ENCODE measurements at places on chromosomes 1 and 21.

DNA sequence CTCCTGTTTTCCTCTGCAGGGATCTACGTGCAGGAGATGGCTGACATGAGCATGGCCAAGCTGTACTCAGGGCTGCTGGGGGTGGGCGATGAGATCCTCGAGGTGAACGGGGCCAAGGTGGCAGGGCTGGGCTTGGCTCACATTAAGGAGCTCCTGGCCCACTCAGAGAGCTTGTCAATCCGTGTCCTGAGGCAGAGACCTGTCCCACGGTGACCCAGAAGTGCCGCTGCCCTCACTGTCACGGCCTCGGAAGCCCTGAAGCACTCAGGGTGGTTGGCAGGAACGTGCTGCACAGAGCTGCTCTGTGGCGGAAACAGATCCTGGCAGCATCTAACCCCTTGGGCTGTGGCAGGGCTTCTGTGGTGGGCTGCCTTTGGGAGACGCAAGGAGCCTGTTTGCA lies 37.6 kb downstream of the KIAA1614 start:
- DNase-seq, result no peak

GRCh38 chr1:109628540-109629321 lies 9.1 kb downstream of the AMPD2 start:
- no peak for DNase-seq

DNA sequence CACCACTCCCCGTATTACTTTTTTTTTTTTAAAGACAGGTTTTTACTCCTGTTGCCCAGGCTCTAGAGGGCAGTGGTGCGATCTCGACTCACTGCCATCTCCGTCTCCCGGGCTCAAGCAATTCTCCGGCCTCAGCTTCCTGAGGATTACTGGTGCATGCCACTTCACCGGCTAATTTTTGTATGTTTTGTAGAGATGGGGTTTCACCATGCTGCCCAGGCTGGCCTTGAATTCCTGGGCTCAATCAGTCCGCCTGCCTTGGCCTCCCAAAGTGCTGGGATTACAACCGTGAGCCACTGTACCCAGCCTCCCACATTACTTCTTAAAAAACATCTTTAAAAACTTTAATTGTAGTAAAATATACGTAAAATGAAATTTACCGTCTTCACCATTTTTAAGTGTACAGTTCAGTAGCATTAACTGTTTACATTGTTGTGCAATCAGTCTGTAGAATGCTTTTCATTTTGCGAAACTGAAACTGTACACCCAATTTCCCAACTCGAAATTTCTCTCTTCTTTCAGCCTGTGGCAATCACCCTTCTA lies 77.0 kb downstream of the ZMYM4 start:
- DNase-seq, result peak; percentile 77

DNA sequence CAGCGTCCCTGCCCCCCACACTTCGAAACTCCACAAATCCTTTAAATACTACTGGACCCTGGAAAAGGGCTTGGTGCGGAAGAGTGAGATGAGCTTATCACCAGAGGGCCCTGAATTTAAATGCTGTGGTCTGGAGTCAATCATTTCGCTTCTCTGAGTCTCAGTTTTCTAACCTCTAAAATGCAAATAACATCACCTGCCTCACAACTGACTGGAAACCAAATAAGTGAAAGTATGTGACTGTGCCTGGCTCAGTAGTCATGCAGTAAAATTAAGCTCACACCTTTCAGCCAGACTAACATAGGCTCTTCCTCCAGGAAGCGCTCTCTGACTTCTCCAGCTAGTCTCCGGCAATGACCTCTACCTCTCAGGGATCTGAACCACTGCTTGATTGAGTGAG lies 4.2 kb downstream of the GJA4 start:
- DNase-seq, result no peak

DNA sequence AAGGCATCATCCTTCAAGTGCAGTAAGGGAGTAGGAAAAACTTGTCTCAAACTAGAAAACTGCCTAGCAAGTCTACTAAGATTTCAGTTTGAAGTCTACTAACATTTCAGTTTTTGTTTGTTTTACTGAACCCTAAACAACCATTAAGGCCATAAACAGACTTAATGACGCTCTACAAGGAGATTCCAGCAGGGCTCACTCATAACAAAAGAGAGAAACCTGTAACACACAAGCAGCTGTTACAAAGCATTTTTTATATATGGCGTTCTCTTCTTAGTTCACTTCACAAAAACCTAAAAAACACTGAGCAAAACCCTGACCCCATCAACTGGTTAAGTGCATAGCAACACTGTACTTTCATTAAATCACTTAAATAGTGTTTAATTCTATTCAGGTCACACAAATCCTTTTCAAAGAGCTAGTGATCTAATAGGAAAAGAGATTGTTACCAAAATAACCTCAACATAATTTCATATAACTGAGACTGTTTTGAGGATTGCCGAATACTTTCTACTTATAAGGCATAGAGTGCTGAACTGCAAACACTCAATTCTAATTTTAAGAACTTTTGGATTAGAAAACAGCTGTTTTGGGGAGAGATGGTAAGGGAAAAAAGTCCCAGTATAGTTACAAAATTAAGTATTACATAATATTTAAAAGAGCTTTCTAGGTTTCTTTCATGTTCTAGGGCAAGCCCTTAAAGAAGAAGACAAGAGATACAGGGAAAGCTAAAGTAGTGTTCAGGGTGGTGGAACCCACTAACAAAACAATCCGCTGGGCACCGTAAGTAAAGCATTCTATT lies 1.4 kb downstream of the B3GALNT2 start:
- DNase-seq, result no peak

DNA sequence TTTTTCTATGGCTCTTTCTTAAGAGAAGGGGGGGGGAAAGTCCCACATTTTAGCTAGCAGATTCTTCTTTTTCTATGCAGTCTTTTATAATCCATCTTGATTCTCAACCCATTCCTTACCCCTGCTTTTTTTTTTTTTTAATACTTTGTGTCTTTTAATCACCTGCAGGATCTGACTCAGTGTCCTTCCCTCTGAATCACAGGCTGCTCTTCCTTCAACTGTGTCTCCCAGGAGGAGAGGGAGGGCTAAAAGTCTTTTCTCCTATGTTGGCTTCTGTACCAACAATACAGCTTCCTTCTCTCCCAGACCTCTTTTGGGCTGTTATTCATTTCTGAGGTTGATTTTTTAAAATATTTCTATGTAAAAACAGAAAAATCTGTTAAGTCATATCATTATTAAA lies 686.2 kb downstream of the ADGRL2 start:
- no peak for DNase-seq

- DNase-seq, result no peak
Measured at GRCh38 chr1:232263452-232263851, 366.5 kb downstream of the SIPA1L2 start.

DNA sequence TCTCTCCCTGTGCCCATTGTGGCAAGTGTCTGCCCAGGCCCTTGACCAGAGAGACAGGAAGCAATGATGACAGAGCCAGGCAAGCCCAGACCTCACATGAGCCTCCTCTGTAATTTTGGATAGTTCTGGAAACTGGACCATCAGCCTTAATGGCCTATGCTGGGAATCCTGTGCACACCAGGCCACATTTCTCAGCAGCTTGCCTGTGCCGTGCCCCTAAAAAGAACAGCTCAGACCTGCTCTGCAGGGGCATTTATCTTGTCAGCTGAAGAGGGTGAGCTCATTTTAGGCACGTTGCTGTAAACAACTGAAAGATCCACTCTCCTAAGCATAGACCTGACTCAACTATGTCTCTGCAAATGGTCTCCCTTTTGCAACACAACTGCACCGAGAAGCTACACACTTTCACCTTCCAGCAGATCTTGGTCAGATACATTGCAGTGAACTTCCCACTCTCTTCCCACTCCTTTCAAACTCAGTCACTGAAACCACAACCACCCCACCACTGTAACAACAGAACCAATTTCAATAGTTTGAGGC lies 53.5 kb upstream of the BACH1 start:
- peak; percentile 35 for DNase-seq

DNA sequence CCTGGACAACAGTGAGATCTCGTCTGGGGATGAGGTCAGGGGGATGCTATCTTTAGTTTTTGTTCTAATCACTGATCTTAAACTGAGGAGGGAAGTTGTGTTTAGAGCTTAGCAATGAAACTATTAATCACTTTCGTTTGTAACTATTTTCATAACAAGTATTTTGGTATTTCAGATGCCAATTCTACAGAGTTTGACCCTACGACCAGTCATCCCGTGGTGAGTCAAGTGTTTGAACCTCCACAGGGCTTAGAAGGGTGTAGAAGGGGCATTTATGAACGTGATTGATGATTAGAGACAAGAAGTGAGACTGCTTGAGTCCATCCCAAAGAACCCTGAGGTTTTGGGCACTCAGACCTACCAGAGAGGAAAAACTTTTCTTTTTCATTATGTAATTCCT lies 15.6 kb downstream of the SLFNL1 start:
- DNase-seq, result no peak

- no peak for DNase-seq
Measured at GRCh38 chr1:93503816-93504215, 55.9 kb downstream of the FNBP1L start.

DNA sequence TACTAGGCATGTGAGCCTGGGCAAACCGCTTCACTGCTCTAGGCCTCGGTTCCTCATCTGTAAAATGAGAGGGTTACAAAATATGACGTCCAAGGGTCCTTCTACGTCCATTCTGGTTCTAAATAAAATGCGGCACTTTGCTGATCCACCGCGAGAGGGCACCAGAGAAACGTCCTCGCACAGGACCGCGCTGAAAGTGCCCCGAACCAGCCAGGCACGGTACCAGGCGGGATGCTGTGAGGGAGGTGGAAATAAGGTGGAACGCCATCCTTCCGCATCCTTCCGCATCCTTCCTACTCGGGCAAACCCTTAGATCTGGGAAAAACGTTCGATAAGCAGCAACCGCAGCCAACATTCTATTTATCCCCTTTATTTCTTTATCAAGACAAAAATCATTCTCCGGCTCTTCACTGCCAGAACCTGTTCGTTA lies 60.3 kb upstream of the KRTAP19-8 start:
- peak; percentile 75 for DNase-seq

DNA sequence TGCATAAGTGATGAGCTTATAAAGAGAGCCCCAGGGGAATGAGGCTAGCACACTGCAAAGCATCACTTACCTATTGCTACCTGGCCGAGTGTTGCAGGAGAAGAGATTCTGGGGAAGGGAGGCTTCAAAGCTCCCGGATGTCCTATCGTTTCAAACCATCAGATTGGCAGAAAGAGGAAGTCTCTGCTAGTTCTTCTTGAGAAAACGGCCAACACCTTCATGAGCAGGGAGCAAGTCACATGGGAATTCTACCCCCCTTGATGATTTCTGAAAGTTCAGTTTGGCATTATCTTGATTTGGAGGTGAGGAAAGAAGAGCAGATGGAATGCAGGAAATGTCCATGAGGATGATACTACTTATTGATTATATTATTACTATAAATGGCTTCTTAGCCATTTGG lies 16.2 kb downstream of the SYF2 start:
- peak; percentile 15 for DNase-seq

DNA sequence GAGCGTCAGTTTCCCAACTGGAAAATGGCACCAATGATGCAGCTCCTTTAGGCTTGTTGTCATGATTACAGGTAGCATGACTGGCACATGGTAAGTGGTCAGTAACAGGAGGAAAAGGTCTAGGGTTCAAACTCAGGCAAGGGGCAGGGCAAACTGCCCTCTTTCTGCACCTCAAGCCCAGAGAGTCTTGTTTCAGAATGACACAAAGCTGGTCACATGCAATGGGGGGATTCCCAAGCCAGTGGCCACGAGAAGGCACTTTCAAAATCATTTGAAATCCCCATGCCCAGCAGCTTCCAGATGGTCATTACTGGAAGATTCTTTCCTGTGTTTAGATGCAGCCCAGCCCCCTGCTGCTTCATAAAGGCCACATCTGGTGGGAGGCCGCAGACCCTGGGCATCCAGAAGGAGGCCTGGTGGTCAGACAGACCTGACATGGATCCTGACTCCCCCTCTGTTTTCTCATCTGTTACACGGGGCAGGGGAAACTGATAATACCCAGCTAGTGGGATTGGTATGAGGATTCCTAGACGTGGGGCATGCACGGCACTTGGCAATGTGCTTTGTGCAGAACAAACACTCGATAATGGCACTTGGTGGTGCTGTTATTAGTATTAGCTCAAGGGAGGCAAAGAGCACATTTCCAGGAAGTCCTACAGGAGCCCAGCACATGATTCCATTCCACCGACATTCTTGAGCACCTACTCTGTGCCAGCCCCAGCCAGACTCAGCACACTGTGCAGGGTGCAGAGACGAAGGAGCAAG lies 6.9 kb upstream of the PLA2G2D start:
- DNase-seq, result no peak

- no peak for DNase-seq
Measured at GRCh38 chr1:227792216-227793078, 23.0 kb upstream of the PRSS38 start.

GRCh38 chr1:77846966-77847365 lies 41.5 kb upstream of the NEXN start:
- DNase-seq, result no peak

DNA sequence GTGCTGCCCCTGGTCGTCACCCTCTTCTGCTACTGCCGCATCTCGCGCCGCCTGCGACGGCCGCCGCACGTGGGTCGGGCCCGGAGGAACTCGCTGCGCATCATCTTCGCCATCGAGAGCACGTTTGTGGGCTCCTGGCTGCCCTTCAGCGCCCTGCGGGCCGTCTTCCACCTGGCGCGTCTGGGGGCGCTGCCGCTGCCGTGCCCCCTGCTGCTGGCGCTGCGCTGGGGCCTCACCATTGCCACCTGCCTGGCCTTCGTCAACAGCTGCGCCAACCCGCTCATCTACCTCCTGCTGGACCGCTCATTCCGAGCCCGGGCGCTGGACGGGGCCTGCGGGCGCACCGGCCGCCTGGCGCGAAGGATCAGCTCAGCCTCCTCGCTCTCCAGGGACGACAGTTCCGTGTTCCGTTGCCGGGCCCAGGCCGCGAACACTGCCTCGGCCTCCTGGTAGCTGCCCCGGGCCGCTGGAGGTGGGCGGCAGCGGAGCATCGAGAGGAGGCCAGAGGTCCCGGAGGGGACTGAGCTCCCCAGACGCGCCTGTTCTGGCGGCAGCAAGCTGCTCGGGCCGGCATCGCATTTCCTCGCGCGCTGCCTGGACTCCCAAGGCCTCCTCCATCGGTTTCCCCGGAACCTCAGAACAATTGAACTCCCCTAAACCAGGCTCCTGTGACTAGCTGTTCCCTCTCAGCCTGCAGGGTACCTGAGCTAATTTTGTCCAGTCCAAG lies 1.1 kb downstream of the GPR25 start:
- no peak for DNase-seq

DNA sequence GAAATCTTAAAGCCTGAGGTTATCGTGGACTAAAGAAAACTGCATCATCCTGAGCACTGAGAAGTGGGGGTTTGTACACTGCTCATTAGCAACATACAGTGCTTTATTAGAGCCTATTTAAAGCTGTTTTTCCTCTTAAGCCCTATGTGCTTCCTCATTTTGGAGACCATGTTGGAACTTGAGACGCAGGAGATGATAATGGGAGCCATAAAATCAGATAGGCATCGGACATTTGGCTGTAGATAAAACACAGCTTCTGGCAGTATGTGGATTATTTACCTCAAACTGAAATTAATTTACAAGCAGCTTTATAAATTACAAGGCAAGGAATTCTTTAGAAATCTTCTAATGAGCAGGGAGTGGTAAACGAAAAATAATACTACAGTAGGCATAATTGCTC lies 147.7 kb upstream of the IVNS1ABP start:
- no peak for DNase-seq

All from CD14-positive monocyte (primary cell).